ENCODE measurements at places on chromosomes 5 and 9.

GRCh38 chr9:126965077-126965476, 50.5 kb downstream of the RALGPS1 start:
- DNase-seq: no peak

DNA sequence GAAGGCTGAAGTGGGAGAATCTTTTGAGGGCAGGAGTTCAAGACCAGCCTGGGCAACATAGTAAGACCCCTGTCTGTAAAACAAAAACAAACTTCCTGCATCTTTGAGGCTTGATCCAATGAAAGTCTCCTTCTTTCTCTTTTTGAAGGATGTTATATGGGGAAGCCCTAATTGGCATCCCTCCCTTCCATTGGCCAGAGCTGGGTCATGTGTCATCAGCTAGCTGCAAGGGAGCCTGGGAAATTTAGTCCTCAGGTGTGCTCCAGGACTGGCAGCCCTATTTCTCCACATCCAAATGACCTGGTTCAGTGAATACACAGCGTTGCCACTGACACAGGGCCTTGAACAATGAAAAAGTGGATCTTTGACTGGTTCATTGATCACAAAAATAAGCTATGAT, 9.0 kb upstream of the IER5L start:
- no peak for DNase-seq

GRCh38 chr5:38367410-38367809, 109.1 kb downstream of the EGFLAM start:
- DNase-seq: no peak

DNA sequence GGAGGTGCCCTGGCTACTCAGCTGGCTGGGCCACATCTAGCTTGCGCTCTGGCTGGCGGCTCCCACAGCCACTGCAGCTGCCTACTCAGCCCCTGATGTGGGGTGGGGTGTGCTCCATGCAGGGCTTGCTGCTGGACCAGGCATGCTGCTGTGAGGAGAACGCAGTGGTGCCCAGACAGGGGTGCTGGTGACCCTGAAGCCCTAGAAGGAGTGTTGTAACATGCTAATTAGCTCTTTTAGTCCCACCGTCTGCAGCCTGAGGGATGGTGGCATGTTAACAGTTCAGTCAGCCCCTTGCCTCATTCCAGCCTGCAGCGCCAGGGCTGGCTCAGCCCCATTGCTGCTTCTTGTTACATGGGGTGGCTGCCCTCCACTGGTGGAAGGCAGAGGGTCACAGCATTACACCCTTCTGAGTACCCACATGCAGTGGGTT, 642.3 kb downstream of the DMRTA1 start:
- no peak for DNase-seq

DNA sequence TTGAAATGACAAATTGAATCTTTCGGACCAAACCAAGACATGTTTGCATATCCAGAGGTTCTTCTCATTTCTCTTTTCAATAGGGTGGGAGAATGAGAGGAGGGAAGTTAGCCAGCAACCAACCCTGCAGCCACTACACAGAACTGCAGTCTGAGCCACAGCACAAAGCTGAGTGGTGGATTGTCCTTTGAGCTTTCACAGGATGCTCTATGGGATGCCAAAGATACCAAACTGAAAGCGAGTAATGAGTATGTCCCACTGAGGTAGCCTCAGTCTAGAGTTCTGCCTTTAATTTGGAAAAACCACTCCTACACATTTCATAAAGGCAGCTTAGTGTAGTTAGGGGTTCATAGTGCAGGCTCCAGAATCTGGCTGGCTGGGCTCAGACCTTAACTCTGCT, 114.9 kb downstream of the MARCHF3 start:
- DNase-seq: no peak

DNA sequence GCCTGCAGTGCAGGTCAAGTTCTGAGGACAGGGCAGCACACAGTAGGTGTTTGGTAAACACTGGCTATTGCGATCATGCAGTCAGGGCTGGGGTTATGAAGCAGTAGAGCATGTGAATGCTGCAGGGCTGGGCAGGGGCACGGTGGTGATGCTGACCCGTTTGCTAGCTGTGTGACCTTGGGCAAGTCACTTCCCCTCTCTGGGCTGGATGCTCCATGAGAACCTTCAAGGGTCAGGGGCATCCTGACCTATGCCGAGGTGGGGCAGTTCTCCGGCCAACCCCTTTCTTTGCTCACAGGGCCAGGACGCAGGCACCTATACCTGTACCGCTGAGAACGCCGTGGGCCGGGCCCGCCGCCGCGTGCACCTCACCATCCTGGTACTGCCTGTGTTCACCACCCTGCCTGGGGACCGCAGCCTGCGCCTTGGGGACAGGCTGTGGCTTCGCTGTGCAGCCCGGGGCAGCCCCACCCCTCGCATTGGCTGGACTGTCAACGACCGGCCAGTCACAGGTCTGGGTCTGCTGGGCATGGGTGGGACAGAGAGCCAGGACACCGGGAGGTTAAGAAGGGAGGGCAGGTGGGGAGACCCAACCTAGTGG, 39.0 kb upstream of the ASS1 start:
- no peak for DNase-seq

GRCh38 chr5:1704676-1705075, 95.0 kb downstream of the MRPL36 start:
- DNase-seq: no peak

GRCh38 chr5:75374394-75374814, 37.4 kb downstream of the HMGCR start:
- DNase-seq: no peak

DNA sequence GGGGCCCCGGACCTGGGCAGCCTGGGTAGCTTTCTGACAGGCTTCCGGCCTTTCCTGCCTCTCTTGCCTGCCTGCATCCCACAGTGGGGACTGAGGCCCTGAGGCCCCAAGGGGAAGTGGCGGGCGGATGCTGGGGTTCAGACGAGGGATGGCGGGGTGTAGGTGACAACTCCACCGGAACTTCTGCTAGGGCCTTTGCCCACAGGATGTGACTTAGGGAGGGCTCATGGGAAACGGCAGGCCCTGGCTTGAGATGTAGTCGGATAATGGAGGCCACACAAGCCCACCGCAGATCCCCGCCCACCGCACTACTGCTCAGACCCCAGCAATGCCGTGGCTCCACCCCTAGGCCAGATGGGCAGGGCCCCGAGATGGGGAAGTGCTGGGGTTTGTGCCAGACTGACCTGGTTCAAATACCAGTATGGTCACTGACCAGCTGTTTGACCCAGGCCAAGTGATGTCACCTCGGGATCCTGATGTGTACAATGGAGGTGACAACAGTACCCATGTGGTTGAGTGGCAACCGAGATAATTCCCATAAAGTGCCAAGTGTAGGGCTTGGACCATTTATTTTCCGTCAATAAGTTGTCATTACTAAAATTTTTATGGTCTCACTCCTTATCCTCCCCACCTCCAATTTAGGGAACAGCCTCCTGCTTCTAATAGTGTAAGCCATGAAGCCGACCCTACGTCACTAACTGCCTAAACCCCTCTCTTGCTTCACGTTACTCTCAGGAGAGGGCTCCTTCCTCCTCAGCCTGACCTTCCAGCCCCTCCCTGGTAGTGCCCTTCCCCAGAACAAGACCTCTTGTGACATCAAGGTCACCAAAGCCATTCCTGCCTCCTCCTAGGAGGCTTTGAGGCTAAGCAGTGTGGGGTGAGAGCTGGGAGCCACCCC, 2.5 kb upstream of the CDK9 start:
- DNase-seq: peak; percentile 80

GRCh38 chr5:72852356-72852755, 35.9 kb downstream of the TNPO1 start:
- DNase-seq: no peak

DNA sequence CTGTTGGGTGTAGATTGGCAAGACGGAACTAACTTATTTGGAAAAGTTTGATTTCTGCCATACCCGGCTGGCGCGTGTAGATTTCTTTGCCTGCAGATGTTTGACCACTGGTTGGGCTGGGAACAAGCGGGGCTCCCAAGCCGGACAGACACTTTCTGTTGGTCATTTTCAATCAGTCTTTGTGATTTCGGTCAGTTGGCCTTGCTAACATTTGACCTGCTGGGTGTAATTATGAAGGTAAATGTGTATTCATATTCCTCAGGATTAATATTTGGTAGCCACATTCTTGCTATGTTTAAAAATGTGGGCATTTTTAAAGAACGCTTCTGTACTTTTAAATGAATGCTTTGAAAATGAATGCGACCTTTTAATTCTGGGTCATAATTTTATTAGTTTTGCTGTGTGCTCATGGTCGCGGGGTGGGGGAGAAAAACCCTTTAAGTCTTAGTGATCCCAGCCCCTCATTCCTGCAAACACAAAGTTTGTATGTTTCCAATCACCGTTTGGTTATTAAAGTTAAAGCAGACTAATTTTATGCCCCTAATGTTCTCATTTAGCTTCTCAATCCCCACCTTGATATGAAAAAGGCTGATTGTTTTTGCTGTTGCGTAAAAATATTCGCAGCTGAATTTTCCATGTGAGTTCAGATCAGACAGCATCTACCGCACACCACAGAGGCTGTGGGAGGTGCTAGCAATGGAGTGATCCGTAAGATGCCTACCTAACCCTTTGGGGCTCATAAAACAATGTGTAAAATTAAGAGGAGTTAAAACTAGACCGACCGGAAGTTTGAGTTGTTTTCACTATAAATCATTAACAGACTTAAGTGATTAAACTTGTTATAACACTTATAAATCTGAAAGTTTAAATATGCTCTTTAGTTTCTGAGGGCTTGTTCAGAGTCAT, 1.5 kb downstream of the RASGRF2 start:
- peak; percentile 77 for DNase-seq

DNA sequence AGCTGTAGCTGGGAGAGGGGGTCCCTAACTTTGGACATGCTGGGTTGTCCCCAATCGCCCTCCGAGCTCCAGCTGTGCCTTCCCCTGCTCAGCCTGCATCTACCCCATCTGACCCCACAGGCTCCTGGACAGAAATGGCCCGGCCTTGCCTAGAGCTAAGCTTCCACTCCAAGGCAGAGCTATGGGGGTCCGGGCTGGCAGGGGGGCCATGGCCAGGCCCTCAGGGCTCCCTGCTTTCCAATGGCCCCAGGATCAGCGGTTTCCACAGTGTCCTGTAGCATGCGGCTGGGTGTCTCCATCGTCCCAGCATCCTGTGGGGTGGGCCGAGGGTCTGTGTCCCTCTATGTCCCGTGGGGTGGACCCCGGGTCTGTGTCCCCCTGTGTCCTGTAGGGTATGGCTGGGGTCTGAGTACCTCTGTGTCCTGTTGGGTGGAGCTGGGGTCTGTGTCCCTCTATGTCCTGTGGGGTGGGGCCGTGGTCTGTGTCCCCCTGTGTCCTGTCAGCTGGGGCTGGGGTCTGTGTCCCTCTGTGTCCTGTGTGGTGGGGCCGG, 130.6 kb downstream of the RXRA start:
- DNase-seq: no peak

Data from CD4-positive, alpha-beta memory T cell (primary cell).